ENCODE measurements at places on chromosomes 5 and 9. TPM values are rescaled to one million over a fixed set of nuclear protein-coding genes. Genes with fewer than 3 reads are reported as not detected.
A peak's percentile ranks its signal among the peaks of the same experiment; 100 is the strongest.

DNA sequence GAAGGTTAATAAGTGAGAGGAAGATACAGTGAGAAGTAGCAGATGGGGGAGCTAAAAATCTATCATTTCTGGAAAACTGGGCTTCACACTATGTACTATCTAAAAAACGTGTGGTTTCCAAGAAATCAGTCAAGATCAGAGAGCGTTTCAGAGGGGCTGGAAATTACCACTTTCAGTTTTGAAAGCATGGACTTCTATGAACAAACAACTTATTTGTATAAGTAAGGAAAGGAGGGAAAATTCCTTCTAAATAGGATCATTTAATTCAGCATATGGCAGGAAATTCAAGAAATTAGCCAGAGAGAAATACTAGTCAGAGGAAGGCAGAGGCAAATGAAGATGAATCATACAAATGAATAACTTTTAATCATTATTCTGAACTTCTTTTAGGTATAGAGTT lies 11.3 kb downstream of the TNC start:
- H3K4me3 ChIP-seq: no peak overlapping the region
- H3K36me3 ChIP-seq: no peaks in the 10 kb centered on the region
- H3K27me3 ChIP-seq: no peaks in the 10 kb centered on the region
- DNase-seq: peak; percentile 29
- H3K4me1 ChIP-seq: peaks cover 5% of the 10 kb centered on the region
- no peak overlapping the region for H3K27ac ChIP-seq

- H3K4me1 ChIP-seq: peaks cover 19% of the 10 kb centered on the region
- no peak overlapping the region for H3K27ac ChIP-seq
- no peak overlapping the region for H3K4me3 ChIP-seq
- no peak for DNase-seq
- H3K27me3 ChIP-seq: no peaks in the 10 kb centered on the region
Measured at GRCh38 chr9:89933578-89933977, 328.8 kb downstream of the GADD45G start.

- peaks cover 3% of the 10 kb centered on the region for H3K4me1 ChIP-seq
- DNase-seq: no peak
- H3K4me3 ChIP-seq: no peak overlapping the region
- H3K27ac ChIP-seq: no peak overlapping the region
- no peaks in the 10 kb centered on the region for H3K27me3 ChIP-seq
Measured at GRCh38 chr5:166992874-166993722, 1298.3 kb upstream of the WWC1 start.

DNA sequence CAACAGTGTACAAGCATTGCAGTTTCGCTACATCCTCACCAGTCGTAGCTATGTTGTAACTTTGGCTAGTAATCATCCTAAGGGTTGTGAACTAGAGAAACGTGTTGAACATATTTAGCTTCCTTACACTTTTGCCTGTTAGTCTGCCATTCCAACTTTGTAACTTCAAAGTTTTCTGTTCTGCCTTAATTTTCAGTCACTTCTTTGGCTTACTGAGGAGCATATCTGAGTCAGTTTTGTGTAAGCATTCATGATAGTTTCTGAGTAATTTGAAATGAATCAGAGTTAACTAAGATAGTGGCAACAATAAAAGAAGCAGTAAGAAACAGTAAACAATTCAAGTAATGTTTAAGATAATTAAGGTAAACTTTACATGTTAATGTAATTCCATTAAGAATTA lies 58.9 kb upstream of the MCCC2 start:
- H3K4me1 ChIP-seq: no peaks in the 10 kb centered on the region
- no peak for DNase-seq
- H3K36me3 ChIP-seq: peaks cover 14% of the 10 kb centered on the region
- H3K27ac ChIP-seq: no peak overlapping the region
- H3K27me3 ChIP-seq: no peaks in the 10 kb centered on the region

DNA sequence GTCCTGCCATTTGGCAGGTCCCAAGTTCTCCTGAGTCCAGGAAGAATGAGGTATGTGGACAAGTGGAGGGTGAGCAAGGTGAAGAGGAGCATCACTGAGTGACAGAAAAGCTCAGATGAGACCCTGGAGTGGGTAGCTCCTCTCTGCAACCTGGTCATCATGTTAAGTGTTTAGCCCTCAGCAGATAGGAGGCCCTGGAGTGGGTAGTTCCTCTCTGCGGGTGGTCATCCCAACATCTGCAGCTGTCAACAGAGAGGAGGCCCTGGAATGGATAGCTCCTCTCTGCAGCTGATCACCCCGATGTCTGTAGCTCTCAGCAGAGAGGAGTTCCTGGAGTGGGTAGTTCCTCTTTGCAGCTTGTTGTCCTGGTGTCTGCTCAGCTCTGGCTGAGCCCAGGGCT lies 48.4 kb downstream of the NDUFAF2 start:
- no peak for DNase-seq
- H3K4me1 ChIP-seq: no peaks in the 10 kb centered on the region
- no peaks in the 10 kb centered on the region for H3K27me3 ChIP-seq
- no peak overlapping the region for H3K27ac ChIP-seq
- no peak overlapping the region for H3K4me3 ChIP-seq

DNA sequence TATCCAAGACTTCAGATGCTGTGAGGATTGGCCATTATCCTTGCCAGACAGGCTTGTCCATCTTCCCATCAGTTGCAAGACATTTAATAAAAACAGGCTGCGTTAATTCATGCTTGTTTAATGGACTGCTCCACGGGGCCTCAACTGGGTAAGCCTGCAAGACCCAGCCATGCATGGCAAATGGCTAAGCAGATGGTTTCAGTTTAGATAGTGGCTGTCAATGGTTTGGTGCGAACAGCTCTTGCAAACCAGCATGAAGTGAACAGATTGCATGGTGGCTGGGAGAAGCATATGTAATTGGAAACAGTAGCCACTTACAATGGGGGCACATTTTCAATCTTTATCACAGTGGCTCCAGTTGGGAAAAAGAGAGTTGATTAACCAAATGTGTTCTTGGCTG lies 628.2 kb upstream of the KLF4 start:
- H3K4me3 ChIP-seq: no peak overlapping the region
- H3K27me3 ChIP-seq: no peaks in the 10 kb centered on the region
- H3K36me3 ChIP-seq: no peaks in the 10 kb centered on the region
- DNase-seq: peak; percentile 20

The THBS4 gene
- 0.69 TPM for polyA plus RNA-seq

The NR3C1 gene
- 21.6 TPM for polyA plus RNA-seq

Measured in lung (tissue), 17 donors.